Stimulated activated CD4-positive, alpha-beta T cell treated with anti-CD3 and anti-CD28 coated beads, Interleukin-1b, Interleukin-23, amount 100 ng/mL, for 24 hours (primary cell): ENCODE measurements at places on chromosomes 1 and 21.

- no peak for DNase-seq
Measured at GRCh38 chr1:111705841-111706240, 33.4 kb downstream of the INKA2 start.

- no peak for DNase-seq
Measured at GRCh38 chr1:20329793-20330542, 39.3 kb downstream of the VWA5B1 start.

- DNase-seq: no peak
Measured at GRCh38 chr1:62398377-62398776, 38.5 kb upstream of the USP1 start.

DNA sequence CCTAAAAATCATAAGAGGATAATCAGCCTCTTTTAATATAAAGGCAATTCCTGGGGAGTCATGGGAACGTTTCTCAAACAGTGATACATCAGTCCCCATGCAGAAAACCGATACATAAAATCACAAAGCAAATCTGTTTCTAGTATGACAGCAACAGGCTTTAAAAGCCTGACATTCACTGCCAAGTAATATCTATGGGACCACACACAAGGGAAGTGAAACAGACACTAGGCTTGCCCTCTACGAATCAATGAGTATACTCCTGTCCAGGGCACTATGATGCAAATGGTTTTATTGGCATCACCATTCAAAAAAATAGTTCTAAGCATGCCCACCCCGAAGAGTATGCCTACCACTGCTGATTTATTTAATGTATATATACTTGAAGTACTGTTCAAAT lies 54.4 kb downstream of the TIAM1 start:
- DNase-seq: no peak

GRCh38 chr1:31804098-31804497 lies 11.7 kb downstream of the SPOCD1 start:
- DNase-seq: no peak

- DNase-seq: no peak
Measured at GRCh38 chr1:155649676-155650075, 38.9 kb downstream of the YY1AP1 start.

DNA sequence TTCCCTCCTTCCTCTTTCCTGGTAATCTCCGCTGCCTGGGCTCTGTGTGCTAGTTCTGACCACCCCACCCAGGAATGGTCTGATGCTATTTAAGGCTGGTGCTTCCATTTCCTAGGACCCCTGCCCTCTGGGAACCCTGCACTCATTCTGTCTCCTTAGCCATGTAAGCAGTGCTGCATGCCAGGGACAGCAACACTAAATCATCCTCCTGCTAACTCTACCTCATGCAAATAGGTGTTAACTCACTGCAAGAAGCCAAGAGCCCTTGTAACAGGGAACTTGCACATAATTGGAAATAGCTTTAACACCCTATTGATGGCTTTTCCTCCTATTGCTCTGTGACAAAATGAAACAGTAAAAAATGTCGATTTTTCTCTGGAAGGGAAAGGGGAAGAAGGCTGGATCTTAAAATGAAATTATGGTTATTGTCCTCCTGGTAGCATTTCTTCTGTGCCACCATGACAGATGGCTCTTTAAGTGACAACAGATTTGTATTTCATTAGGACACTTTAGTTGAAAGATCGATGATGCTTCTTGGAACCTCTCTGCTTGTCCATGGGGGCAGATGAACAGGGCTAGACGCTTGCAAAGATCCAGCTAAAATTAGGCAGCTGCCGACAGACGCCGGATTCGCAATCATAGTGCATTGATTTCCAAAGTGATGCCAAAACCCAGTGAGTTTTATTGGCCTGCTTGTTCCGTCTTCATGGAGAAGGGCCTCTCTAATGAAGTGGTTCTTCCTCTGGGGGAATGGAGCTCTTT lies 551.7 kb downstream of the MATN1 start:
- no peak for DNase-seq
